ENCODE measurements at places on chromosomes 1 and 21.
A peak's percentile ranks its signal among the peaks of the same experiment; 100 is the strongest.

DNA sequence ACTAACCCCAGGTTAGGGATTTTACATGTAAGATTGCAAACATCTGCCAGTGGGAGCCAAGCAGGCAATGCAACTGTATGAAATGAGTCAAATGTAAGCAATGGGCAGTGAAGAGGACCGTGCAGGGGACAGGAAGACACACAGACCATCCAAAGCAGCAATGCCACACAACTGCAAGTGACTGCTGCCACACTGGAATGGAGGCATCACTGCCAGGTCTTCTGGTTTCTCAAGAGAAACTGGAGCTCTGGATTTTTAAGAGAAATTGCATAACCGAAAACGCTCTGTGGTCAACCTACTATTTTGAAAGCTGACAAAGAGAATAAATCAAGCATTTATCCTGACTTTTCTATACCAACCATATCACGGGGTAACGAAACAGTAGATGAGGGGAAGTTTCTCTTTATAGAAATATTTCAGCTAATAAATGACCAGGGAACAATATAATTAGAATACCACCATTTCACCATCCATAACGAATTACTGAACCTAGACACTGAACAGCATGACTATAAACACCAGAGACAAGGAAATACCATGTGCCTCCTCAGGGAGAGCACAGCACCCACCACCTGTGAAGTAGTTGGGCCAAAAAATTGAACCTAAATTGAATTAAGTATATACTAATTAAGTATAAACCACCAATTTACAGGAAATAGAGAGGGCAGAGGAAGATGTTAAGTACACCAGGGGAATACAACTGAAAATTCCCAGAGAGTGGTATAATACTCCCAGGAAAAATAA lies 4.4 kb downstream of the AK2 start:
- DNase-seq = no peak

GRCh38 chr1:204751883-204752687 lies 66.5 kb upstream of the LRRN2 start:
- DNase-seq = no peak

GRCh38 chr1:106944721-106945120 lies 111.8 kb upstream of the PRMT6 start:
- DNase-seq = peak; percentile 15

DNA sequence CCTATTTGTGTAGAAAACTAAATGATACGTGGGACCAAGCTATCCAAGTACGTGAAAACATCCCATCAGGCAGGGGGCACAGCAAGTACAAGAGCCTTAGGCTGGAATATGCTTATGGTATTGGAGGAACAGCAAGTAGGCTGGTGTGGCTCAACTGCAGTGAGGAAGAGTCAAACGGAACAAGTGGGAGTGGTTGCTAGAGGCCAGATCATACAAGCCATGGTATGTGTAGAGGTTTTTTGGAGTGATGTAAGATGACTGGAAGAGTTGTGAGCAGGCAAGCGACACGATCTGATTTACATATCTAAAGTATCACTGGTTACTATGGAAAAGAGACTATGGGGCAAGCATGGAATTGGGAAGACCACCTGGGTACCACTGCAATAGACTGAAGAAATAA lies 27.8 kb downstream of the ELK4 start:
- DNase-seq = no peak

DNA sequence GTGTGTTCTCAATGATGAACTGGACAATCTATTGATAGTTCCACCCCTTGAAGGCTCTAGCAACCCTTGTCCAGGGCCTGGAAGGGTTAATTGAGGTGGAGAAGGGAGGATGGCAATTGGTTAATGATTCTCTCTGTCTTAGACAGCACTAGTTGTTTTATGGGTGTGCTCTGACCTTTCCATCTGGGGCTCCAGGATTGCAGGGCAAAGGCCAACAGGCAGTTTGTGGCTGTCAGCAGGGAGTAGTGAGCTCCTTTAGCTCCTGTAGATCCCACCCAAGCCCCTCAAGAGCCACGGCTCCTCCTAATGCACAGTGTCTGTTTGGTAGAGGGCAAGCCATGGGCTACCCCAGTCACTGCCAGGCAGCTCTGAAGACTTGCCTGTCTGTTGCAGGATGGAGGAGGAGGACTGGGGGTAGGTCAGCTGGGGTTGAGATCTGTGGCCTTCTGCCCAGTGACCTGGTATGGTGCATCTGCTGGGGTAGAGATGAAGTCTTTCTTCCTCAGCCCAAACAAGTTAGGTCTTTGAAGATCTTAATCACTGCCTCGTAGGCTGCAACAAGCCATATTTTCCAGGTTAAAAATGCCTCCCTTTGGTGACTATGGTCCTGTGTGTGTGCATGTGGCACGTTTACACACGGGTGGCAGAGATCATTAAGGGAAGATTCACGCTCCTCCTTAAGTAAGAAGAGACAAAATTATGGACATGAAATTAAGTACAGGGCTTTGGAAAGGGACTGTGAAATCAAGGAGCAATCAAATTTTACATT lies 7.7 kb downstream of the MROH7 start:
- DNase-seq = peak; percentile 78

- DNase-seq = no peak
Observed at GRCh38 chr1:10387677-10388386, 11.0 kb upstream of the PGD start.

- no peak for DNase-seq
Observed at GRCh38 chr1:62685431-62685859, 2.7 kb downstream of the DOCK7 start.

- DNase-seq = peak; percentile 71
Observed at GRCh38 chr1:20168564-20169491, 17.1 kb upstream of the UBXN10 start.

Data from kidney (tissue), 22 donors.